ENCODE measurements at places on chromosomes 7 and 10.

DNA sequence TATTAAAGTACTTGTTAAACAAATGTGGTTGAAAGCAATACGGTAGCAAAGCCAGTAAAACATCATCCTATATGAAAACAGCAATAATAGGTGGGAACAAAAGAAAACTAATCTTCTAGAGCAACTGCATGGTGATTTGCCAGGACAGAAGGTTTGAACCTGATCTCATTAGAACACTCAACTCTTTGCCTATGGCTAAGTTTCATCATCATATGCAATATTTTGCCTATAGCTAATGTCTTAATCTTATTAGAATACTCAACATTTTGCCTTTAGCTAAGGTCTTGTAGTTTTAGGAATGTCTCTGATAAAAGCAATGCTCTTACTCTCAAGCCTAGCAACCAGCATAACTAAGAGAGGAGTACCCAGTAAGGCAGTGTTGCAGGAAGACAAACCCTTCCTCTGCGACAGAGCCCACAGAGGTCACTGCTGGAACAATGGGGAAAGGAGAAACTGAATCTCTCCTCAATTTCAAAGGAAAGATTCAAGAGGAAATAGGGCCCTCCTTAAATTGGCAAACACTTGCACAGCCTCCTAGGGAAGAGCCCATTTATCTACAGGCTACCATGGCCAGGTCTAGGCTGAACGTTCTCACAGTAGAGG lies 38.3 kb downstream of the CADPS2 start:
- no peak for DNase-seq

GRCh38 chr10:90218846-90219245 lies 517.5 kb downstream of the KIF20B start:
- DNase-seq = no peak

DNA sequence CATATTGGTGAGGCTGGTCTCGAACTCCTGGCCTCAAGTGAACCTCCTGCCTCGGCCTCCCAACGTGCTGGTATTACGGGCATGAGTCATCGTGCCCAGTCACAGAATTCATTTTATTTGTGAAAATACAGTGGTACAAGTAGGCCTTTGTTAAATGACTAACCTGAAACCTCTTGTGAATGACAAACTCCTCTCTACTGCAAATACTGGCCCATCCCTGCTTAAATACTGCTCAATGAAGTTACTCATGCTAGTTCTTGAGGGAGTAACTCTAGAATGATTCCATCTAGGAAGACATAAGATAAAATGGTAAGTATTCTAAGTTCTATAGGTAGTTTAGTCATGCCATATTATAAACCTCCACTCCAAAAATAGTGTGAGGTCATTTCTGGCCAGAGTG lies 80.7 kb downstream of the UBE2H start:
- DNase-seq = no peak

DNA sequence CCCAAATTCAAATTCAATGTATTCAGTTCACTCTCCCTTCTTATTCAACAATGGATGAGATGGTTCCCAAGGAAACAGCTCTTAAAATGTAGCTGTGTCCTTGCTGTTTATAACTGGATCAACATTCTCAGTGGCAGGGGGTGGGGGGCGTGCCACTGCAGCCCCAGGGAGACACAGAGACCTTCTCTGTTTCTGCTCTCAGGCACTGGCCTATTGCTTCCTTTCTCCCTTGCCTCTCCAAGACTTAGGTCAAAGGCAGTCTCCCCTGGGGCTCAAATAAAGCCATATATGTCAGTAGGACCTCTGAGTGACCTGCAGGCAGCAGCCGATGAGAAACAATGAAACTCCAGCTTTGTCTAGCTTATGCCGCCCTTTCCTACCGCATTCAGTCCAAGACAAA lies 20.7 kb downstream of the VSTM4 start:
- no peak for DNase-seq

GRCh38 chr7:131076032-131076431 lies 251.6 kb upstream of the MKLN1 start:
- no peak for DNase-seq

DNA sequence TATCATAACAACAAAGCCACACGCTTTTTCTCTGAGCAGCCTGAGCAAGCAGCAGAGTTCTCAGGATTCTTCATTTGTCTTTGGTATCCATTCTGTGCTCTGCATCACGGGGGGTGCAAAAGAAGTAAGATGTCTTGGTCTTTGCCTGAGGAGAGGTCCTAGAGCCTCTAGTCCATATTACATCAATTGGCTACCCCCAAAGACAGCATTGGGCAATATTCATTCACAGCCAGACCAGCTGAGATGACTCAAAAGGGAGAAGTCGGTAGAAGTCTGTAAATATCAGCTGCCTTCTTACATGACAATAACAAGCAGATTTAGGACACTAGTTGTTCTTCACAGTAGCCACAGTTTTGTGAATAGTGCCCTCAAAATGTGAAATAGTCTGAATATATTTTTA lies 66.6 kb downstream of the FZD1 start:
- DNase-seq = no peak

DNA sequence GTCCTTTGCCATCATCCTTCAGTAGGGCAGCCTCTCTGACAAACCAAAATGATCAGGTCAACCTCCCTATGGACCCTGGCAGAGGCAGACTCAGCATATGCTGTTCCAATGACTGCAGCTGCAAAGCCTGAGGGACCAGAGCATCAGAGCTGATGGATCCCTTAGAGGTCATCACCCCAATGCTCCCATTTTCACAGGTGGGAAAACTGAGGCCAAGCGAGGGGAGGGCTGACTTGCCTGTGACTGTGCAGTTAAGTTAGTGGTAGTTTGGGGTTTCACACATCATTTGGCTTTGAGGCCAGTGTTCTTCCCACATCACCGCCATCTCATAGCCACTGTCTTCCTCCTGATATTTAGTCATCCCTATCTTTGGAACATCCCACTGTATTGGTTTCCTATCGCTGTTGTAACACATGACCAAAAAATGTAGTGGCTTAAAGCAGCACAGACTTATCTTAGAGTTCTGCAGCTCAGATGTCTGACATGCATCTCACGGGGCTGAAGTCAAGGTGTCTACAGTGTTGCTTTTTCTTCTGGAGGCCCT lies 69.3 kb upstream of the PDZD8 start:
- no peak for DNase-seq

- no peak for DNase-seq
Measured at GRCh38 chr7:68963552-68963951, 634.7 kb upstream of the AUTS2 start.

DNA sequence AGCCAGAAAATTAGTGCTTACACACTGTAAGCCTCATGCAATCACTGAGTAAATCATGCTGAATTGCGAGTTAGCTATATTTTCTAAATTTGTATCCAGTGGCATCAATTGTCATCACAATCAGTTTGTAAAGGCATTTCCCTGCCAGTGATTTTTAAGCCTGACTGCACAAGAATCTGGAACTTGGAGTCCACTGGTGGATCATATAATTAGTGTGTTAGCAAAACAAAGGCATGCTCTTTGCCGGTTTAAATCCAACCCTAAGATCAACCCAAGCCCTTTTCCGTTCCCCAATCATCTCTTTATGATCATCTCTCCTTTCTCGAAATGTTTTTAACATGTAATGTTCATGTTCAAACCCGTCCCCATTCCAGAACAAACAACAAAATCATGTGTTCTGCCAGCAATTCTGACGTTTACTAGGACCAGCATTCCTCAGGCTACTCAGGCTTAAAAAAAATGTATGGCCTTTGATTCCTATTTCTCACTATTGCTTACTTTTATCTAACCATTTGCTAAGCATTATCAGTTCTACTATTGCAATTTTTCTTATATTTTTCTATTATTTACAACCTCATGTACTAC lies 649.2 kb downstream of the SORCS1 start:
- no peak for DNase-seq

DNA sequence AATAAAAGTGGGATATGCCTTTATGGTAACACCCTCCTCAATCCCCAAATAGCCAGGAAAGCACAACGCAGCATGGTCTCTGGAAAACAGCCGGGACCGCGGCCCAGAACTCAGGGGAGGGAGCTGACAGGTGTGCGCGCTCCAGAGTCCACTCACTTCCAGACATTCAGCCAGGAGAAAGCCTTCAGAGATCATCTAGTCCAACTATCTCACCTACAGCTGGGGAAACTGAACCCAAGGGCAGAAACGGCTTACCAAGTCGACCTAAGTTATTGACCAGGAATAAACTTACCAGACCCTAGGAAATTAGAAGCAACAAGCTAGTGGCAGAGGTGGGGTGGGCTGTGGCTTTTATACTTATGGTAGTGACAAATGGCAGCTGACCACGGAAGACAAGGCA lies 16.4 kb downstream of the GSDME start:
- no peak for DNase-seq

DNA sequence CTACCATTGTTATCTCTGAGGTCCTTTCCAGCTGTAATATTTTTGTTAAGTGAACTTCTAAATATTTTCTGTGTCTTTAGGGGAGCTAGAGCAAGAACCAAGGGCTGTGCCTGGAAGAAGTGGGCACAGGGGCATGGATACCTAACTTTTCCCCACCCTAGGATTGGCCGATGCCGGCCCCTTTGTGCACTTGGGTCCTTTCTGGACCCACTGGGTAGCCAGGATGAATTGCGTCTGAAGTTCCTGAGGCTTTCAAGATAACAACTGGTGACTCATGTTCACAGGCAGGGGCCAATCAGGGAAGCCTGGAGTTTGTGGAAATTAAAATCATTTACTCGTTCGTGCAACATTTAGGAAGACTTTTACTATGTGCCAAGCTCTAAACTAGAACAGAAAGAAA lies 758 bp downstream of the DPCD start:
- no peak for DNase-seq

GRCh38 chr7:127820732-127821085 lies 168.7 kb downstream of the SND1 start:
- DNase-seq = no peak

- DNase-seq = no peak
Measured at GRCh38 chr10:114271075-114271778, 32.2 kb downstream of the VWA2 start.

DNA sequence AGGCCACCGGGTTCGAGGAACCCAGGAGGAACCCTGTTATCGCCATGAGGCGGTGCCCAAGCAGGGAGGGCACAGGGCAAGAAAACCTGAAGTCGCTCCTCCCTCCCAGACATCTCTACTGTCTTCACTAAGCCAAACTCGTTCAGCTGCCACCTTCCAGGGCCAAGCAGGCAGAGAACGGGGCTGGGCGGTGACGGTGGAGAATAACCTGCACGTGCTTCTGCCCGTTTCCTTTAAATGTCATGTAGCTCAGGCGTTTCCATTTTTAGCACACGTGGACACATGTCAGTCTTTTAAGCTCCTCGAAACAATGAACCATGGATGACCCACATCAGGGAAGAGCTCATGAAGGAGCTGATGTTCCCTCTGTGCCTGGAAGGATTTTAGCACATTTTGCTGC lies 124.3 kb upstream of the KLF6 start:
- DNase-seq = no peak

DNA sequence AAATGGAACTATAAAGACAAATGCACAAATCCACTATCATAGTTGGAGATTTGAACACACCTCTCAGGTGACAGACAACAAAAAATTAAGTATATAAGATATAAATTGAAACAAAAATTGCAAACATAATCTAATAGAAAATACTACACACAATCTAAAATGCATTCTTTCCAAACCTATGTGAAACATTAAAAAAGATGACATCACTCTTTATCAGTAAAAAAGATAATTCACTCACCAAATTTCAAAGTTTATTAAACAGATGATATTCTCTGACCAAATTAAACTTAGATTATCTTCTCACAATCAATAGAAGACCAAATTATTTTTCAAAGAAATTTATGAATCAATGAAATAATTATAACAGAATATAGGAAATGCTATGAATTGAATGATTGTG lies 4.0 kb downstream of the ZWINT start:
- DNase-seq = no peak

GRCh38 chr7:29086545-29086944 lies 59.8 kb downstream of the CPVL start:
- no peak for DNase-seq

GRCh38 chr7:20244334-20245120 lies 27.3 kb upstream of the MACC1 start:
- no peak for DNase-seq

DNA sequence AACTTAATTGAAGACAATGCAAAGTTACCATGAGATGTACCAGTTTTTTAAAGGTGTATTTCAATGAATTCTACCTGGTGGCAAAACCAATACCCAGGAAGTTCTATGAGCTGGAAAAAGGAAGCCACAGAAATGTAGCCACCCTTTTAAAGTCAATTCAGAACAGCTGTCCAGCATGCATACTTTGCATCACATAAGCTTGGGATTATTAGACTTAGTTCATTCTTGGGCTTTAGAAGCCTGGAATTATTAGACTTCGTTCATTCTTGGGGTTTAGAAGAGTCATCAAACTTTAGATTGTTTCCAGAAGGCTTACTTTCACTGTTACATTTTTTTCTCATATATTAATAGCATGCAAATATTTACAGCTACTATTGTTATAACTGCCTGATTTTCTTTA lies 20.9 kb downstream of the SLC25A13 start:
- no peak for DNase-seq

DNA sequence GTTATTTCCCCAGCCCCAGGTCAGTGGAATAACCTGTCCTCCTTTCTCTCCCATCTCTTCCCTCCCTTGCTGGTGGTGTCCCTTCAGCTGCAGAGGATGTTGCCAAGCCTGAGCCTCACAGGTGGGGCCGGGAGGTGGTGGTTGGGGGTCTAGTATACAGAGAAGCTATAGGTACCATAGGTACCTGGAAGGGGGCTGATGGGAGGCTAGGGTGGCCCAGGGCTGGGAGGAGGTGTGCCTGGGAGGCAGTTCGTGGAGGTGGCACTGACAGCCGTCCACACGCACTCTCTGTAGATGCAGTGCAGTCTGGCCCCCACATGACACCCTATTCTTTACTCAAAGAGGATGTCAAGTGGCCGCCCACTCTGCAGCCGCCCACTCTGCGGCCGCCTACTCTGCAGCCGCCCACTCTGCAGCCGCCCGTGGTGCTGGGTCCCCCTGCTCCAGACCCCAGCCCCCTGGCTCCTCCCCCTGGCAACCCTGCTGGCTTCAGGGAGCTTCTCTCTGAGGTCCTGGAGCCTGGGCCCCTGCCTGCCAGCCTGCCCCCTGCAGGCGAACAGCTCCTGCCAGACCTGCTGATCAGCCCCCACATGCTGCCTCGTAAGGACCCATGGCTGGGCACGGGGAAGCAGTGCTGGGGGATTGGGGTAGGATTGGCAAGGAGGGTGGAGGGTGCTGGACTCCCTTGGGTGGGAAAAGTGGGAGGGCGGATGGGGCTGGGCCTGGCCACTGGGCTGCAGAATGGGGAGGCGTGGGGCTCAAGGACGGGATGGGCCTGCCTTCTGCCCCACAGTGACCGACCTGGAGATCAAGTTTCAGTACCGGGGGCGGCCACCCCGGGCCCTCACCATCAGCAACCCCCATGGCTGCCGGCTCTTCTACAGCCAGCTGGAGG lies 9.5 kb downstream of the IRF5 start:
- no peak for DNase-seq

- no peak for DNase-seq
Measured at GRCh38 chr10:100866575-100867098, 46.1 kb upstream of the SLF2 start.
